Fibroblast of villous mesenchyme (primary cell): ENCODE measurements at places on chromosomes 13 and 19. TPM values are rescaled to one million over a fixed set of nuclear protein-coding genes. Genes with fewer than 3 reads are reported as not detected.

DNA sequence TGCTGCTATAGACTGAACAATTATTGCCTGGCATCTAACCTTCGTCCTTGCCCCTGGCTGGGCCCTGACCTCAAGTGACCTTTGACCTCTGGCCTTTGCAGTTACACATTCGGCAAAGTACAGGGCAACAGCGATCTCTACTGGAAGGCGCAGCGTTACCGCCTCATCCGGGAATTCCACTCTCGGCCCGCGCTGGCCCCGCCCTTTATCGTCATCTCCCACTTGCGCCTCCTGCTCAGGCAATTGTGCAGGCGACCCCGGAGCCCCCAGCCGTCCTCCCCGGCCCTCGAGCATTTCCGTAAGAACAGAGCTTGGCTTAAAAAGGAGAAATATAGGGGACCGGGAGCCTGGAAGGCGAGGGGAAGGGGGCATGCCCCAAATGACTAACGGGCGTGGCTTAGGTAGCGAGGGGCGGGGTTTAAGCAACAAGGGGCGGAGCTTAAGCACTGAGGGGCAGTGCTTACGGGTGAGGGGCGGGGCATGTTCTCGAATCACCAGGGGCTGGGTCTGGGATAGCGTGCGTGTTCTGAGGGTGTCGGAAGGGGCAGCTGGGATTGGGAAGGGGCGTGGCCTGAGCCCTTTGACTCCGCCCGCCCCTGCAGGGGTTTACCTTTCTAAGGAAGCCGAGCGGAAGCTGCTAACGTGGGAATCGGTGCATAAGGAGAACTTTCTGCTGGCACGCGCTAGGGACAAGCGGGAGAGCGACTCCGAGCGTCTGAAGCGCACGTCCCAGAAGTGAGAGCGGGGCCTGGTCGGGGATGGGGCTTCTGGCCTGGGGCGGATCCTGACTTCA, 52.7 kb downstream of the TRPM4 start:
- DNase-seq, result no peak

GRCh38 chr19:10452726-10453618, 32.6 kb downstream of the PDE4A start:
- DNase-seq, result no peak

- DNase-seq, result no peak
These were observed 351.9 kb upstream of the MIR17HG start for GRCh38 chr13:90995614-90996013.

DNA sequence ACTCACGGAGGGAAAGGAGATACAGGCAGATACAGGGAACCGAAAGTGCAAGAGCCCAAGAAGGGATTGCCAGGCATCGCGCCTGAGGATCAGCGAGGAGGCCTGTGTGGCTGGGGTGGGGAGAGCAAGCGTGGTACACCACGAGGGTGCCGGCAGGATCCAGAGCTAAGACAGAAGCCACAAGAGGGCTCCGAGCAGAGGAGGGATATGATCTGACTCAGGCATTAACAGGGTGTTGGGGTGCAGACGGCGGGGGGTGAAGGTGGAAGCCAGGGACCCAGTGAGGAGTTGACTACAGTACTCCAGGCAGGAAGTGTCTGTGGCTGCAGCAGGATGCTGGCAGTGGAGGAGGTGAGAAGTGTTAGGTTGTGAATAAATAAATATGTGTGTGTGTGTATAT, 5.4 kb upstream of the PPP1R37 start:
- DNase-seq, result no peak

GRCh38 chr13:53079691-53080090, 51.1 kb downstream of the OLFM4 start:
- no peak for DNase-seq

GRCh38 chr13:49530457-49530856, 34.7 kb downstream of the PHF11 start:
- DNase-seq, result no peak

GRCh38 chr13:41700790-41701310, 243.5 kb downstream of the RGCC start:
- peak; percentile 69 for DNase-seq

- no peak for DNase-seq
These were observed 11.5 kb downstream of the STXBP2 start for GRCh38 chr19:7648265-7649014.

DNA sequence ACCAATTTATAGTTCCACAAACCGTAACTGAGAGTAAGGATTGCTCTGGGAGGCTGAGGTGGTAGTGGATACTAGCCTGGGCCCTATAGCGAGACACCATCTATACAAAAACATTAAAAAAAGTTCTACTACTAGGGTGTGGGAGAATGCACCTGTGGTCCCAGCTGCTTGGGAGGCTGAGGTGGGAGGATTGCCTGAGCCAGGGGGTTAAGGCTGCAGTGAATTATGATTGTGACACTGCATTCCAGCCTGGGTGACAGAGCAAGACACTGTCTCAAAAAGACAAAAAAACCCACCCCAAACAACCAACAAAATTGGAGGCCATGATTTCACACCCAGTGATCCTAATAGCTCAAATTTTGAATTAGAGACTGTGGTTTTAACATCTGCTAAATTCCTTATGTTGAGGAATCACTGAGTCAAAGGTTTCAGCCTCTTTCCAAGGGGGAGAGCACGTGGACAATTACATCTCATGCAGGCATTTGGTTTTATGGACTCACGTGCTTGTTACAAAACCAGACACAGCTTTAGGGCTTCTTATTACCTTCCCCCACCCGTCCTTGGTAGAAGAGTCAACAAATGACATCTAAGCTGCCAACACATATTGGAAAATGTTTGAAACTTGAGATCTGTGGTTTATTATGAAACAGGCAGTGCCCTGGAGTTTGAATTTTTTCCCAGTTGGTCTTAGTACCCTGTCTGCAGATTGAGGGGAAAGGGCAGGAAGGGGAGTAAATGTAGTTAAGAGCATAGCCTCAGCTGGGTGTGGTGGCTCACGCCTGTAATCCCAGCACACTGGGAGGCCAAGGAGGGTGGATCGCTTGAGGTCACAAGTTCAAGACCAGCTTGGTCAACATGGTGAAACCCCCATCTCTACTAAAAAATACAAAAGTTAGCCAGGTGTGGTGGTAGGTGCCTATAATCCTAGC, 18.5 kb downstream of the CYP2A6 start:
- DNase-seq, result peak; percentile 100

- no peak for DNase-seq
These were observed 17.7 kb downstream of the CCDC97 start for GRCh38 chr19:41327576-41328156.

DNA sequence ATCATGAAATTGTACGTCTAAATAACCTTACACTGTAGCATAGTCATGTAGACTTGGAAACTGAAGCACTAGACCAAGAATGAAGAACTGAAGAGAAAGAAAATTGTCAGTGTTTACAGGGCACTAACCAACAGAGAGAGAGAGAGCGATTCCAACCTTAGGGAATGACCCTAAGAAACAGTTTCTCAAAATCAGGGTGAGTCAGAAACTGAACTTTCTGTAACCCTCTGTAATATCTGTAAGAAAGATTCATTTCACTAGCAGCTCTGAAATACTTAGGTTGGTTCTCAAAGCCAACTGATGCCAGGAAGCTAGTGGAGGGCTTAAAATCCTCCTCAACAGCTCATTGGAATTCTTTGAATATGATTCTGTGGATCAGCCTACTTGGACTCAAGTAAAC, 936.9 kb downstream of the EFNB2 start:
- DNase-seq, result peak; percentile 3

The TRIM13 gene
- 24.5 and 41.9 TPM in 2 replicates for total RNA-seq

The ZNF69 gene
- 8.1 and 12.1 TPM in 2 replicates for total RNA-seq

The DPF1 gene
- 1.7 and 3.5 TPM in 2 replicates for total RNA-seq

The FXYD1 gene
- total RNA-seq, result 0.32 TPM in 1 of 2 replicates, not detected in the other

The FGF14 gene
- under 0.01 TPM in 2 replicates for total RNA-seq

The CLEC17A gene
- total RNA-seq, result not detected in 2 replicates

The PSG1 gene
- 3.9 and 11.2 TPM in 2 replicates for total RNA-seq
